ENCODE measurements at places on chromosomes 12 and 14.

GRCh38 chr14:69373104-69373503 lies 25.0 kb downstream of the ERH start:
- H3K27me3 ChIP-seq: no peaks in the 10 kb centered on the region
- peaks cover 31% of the 10 kb centered on the region for H3K36me3 ChIP-seq
- DNase-seq: no peak
- H3K4me1 ChIP-seq: peaks cover 4% of the 10 kb centered on the region

GRCh38 chr14:90522571-90523191 lies 125.9 kb downstream of the CALM1 start:
- peaks cover 1% of the 10 kb centered on the region for H3K36me3 ChIP-seq
- no peaks in the 10 kb centered on the region for H3K27me3 ChIP-seq
- no peak overlapping the region for H3K4me3 ChIP-seq
- DNase-seq: no peak

- no peaks in the 10 kb centered on the region for H3K27me3 ChIP-seq
- no peak for DNase-seq
- no peaks in the 10 kb centered on the region for H3K4me1 ChIP-seq
- H3K4me3 ChIP-seq: no peak overlapping the region
Observed at GRCh38 chr12:75062691-75063090, 146.9 kb downstream of the KCNC2 start.

DNA sequence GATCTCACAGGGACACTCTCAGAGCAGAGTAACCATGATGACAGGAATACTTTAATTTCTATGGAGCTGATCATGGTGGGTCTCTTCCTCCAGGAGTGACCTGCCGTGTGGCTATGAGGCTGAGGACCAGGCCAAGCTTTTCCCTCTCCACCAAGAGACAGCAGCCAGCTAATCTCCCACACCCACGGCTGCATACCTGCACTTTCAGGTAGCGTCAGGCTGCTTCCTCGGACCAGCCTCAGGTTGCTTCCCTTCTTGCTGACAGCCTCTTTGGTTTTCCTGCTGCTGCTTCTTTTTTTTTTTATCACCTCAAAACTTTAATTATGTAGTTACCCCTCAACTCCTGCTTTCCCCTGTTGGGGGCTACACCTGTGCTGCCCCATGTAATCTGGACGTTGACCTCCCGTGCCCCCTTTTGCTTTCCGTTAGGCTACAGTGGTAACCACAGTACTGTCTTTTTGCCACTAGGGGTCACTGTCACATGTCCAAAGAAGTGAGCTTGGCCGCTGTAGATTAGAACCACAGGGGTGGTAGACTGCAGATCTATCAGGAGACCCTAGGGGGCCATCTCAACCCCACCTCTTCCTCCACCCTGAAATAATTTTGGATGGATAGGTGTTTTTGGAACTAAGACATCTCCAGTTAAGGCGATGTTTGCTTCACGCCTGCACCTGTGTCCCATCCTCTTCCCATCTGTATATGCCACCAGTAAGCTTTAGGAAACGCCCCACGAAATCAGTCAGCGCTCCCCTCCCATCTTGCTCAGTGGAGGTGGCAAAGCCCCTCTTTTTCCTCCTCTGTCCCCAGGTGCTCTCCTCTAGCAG lies 7.8 kb upstream of the PIP4K2C start:
- H3K27ac ChIP-seq: no peak overlapping the region
- H3K36me3 ChIP-seq: no peaks in the 10 kb centered on the region
- DNase-seq: peak; percentile 82

DNA sequence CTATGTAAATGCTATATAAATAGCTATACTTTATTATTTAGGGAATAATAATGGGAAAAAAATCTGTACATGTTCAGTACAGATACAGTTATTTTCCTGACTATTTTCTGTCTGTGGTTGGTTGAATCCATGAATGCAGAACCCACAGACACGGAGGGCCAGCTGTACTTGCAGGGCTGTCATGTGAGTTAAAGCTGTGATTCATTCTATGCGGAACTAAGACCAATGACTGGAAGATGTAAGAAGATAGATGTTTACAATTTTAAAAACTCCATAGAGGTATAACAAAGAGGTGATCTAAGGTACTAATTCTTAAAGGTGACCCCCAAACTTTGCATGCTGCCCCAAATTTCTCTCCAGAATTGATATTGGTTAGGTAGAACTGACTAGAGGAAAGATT lies 14.6 kb downstream of the PCNX4 start:
- no peaks in the 10 kb centered on the region for H3K4me1 ChIP-seq
- peaks cover 44% of the 10 kb centered on the region for H3K36me3 ChIP-seq
- H3K27me3 ChIP-seq: no peaks in the 10 kb centered on the region
- no peak overlapping the region for H3K4me3 ChIP-seq
- DNase-seq: no peak

- no peaks in the 10 kb centered on the region for H3K36me3 ChIP-seq
- no peak overlapping the region for H3K27ac ChIP-seq
- H3K4me1 ChIP-seq: peaks cover 9% of the 10 kb centered on the region
Observed at GRCh38 chr12:6265038-6265405, 45.5 kb upstream of the PLEKHG6 start.

GRCh38 chr14:53858345-53858684 lies 98.3 kb downstream of the BMP4 start:
- H3K27ac ChIP-seq: no peak overlapping the region
- no peaks in the 10 kb centered on the region for H3K4me1 ChIP-seq
- DNase-seq: no peak
- H3K36me3 ChIP-seq: no peaks in the 10 kb centered on the region
- no peaks in the 10 kb centered on the region for H3K27me3 ChIP-seq
- H3K4me3 ChIP-seq: no peak overlapping the region

GRCh38 chr14:77615361-77616132 lies 890 bp downstream of the SPTLC2 start:
- H3K4me3 ChIP-seq: peak overlapping the region; percentile 81
- H3K27me3 ChIP-seq: no peaks in the 10 kb centered on the region
- DNase-seq: peak; percentile 48
- H3K27ac ChIP-seq: peak overlapping the region; percentile 78
- peaks cover 13% of the 10 kb centered on the region for H3K36me3 ChIP-seq

- no peak for DNase-seq
- H3K4me3 ChIP-seq: no peak overlapping the region
- no peaks in the 10 kb centered on the region for H3K4me1 ChIP-seq
Observed at GRCh38 chr14:54207075-54207474, 189.7 kb upstream of the CDKN3 start.

GRCh38 chr12:2183556-2184541 lies 131.1 kb downstream of the CACNA1C start:
- H3K36me3 ChIP-seq: no peaks in the 10 kb centered on the region
- H3K4me1 ChIP-seq: no peaks in the 10 kb centered on the region
- DNase-seq: no peak

- peaks cover 38% of the 10 kb centered on the region for H3K36me3 ChIP-seq
- no peak overlapping the region for H3K4me3 ChIP-seq
- H3K4me1 ChIP-seq: peaks cover 71% of the 10 kb centered on the region
- no peak for DNase-seq
Observed at GRCh38 chr14:95496111-95496681, 20.3 kb downstream of the SYNE3 start.

GRCh38 chr12:65430006-65430405 lies 151.5 kb downstream of the MSRB3 start:
- no peaks in the 10 kb centered on the region for H3K4me1 ChIP-seq
- H3K36me3 ChIP-seq: no peaks in the 10 kb centered on the region
- no peak for DNase-seq
- no peak overlapping the region for H3K27ac ChIP-seq

DNA sequence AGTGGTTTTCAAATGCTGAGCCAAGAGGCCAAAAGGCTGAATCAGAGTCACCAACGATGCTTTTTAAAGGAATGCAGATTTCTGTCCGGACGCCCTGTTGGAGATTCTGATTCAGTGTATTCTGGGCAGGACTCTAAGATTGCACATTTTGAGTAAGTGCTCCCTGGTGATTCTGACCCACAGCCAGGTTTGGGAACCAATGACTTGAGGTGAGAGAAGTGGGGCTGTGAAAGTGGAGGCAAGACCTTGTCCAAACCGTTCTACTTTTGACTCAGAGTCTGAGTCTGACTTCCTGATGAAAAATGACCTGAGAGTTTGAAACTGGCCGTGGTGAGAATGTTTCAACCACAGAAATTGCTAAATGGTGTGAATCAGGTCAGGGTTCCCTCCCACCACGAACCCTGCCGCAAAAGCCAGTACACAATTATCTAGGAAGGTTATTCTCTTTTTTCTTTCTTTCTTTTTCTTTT lies 90.2 kb downstream of the NTN4 start:
- H3K4me1 ChIP-seq: peaks cover 7% of the 10 kb centered on the region
- H3K36me3 ChIP-seq: no peaks in the 10 kb centered on the region
- H3K4me3 ChIP-seq: no peak overlapping the region
- peaks cover 34% of the 10 kb centered on the region for H3K27me3 ChIP-seq
- DNase-seq: no peak
- no peak overlapping the region for H3K27ac ChIP-seq

- H3K36me3 ChIP-seq: no peaks in the 10 kb centered on the region
- peaks cover 3% of the 10 kb centered on the region for H3K27me3 ChIP-seq
- no peaks in the 10 kb centered on the region for H3K4me1 ChIP-seq
- H3K27ac ChIP-seq: no peak overlapping the region
- no peak overlapping the region for H3K4me3 ChIP-seq
Observed at GRCh38 chr14:89093083-89093730, 268.8 kb downstream of the TTC8 start.

GRCh38 chr12:124655698-124656516 lies 88.5 kb upstream of the NCOR2 start:
- no peaks in the 10 kb centered on the region for H3K4me1 ChIP-seq
- peaks cover 19% of the 10 kb centered on the region for H3K27me3 ChIP-seq
- no peaks in the 10 kb centered on the region for H3K36me3 ChIP-seq
- H3K4me3 ChIP-seq: no peak overlapping the region

DNA sequence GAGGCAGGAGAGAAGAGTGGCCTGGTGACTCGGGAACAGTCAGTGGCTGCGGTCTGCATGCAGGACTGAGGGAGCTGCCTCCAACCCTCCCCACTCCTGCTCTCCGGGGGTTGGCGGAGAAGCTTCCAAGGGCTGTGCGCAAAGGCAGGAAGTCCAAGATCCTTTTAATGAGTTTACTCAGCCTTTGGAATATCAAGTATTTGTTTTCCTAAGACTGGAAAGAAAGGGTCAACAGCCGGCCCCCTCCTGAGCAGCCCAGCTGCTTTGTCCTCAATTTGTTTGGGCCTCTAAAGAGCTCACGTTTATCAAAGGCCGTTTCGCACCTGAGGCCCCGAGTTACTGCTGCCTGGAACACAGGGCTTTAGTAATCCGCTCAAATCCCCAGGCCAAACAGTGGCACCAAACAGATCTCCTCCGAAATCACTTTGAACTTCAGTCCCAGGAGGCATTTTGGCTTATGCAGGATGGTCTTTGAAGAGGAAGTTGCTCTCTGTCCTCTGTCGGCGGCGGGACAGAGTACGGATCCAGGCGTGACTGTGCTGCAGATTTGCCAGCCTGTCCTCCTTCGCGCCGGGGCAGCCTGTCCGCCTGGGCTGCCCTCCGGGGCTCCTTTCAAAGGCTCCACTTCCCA lies 117.2 kb upstream of the FZD10 start:
- DNase-seq: no peak
- peaks cover 7% of the 10 kb centered on the region for H3K36me3 ChIP-seq
- no peak overlapping the region for H3K4me3 ChIP-seq
- H3K4me1 ChIP-seq: no peaks in the 10 kb centered on the region
- H3K27ac ChIP-seq: no peak overlapping the region

GRCh38 chr14:32203928-32204357 lies 874 bp upstream of the RNU6-8 start:
- H3K4me1 ChIP-seq: peaks cover 43% of the 10 kb centered on the region
- peaks cover 25% of the 10 kb centered on the region for H3K27me3 ChIP-seq
- peaks cover 1% of the 10 kb centered on the region for H3K36me3 ChIP-seq
- peak; percentile 43 for DNase-seq

DNA sequence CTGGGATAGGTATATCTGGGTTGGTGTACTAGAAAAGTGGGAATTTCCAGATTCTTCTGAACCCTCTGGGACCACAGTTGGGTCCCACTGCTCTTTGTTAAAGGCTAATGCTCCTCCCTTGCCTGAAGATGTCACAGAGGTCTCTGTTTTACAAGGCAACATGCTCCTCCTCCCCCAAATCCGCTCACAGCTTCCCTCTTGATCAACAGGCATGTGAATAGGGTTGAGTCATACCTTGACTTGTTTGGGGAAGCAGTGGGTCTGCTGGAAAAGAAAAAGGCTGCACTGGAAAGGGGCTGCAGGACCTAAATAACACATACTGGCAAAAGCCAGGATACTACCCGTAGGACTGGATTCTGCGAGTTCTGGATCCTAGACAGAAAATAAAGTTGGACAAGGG lies 165.4 kb upstream of the TMEM260 start:
- peaks cover 14% of the 10 kb centered on the region for H3K4me1 ChIP-seq
- no peak overlapping the region for H3K4me3 ChIP-seq
- H3K27ac ChIP-seq: no peak overlapping the region
- DNase-seq: no peak
- H3K36me3 ChIP-seq: no peaks in the 10 kb centered on the region
- peaks cover 22% of the 10 kb centered on the region for H3K27me3 ChIP-seq

Data from activated CD8-positive, alpha-beta memory T cell treated with anti-CD3 and anti-CD28 coated beads, Interleukin-2, amount 10 ng/mL, durations not matched to agents 7 days and 5 days (primary cell).